ENCODE measurements at places on chromosomes 4 and X. TPM values are rescaled to one million over a fixed set of nuclear protein-coding genes. Genes with fewer than 3 reads are reported as not detected.
A peak's percentile ranks its signal among the peaks of the same experiment; 100 is the strongest.

AR gene
- total RNA-seq, result 0.83 TPM

ADRA2C gene
- 3.4 TPM for total RNA-seq

- DNase-seq, result no peak
Observed at GRCh38 chr4:57351731-57352130, 241.5 kb upstream of the IGFBP7 start.

DNA sequence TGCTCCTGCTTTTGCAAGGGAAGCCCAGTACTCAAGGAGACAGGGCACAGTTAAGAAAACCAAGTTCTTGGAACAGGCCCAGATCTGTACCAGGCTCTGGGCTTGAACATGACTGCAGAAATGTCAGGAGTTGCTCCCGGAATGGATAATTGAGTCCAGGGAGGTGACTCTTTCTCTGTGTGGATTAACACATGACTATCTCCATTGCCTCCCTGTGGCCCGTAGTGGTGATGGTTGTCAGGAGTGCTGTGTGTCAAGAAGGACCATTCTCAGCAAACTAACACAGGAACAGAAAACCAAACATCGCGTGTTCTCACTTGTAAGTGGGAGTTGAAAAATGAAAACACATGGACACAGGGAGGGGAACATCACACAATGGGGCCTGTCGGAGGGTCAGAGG lies 39.9 kb downstream of the CCKAR start:
- no peak for DNase-seq

NEIL3 gene
- total RNA-seq, result 10.6 TPM

ITIH6 gene
- total RNA-seq, result not detected

GRCh38 chrX:96447161-96447560 lies 237.5 kb upstream of the DIAPH2 start:
- DNase-seq, result no peak

- DNase-seq, result no peak
Observed at GRCh38 chr4:17068891-17069290, 170.4 kb upstream of the LDB2 start.

ZCCHC18 gene
- 0.52 TPM for total RNA-seq

DNA sequence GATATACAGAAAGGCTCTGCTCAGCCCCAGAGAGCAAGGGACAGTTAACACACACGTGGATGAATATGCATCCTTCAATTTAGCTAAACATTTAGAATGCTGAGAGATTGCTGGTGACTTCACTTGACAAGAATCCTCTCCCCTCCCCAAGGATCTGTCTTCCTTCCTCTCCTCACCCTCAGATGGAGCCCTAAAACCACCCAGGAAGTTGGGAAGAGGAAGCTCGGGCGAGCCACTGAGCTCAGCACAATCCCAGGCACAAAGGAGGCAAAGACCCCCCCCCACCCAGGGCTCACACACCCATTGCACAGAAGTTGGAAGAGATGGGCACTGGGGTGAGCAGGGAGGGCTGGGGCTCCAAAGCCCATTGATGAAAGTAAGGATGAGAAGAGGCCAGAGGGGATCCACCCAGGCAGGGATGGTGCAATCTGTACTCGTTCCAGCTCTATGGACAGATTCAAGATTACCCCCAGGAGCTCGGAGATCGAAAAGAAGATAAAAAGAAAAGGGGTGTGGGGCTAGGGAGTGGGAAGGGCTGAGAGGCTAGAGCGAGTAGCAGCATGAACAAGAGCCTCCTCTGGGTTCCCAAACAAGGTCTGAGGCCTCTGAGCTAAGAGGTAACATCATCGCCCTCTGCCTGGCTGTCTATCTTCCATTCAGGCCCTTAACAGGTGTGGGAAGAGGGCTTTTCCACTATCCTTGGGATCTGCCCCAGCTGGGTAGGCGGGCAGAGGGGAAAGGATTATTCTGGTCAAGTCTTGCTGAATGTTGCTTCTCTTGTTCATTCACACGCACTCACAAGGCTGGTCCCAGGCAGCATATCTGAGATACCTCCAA lies 1.2 kb downstream of the TFE3 start:
- DNase-seq, result no peak

GRCh38 chr4:173506597-173507211 lies 23.3 kb downstream of the HAND2 start:
- DNase-seq, result no peak

GRCh38 chrX:44080083-44080482 lies 106.9 kb upstream of the NDP start:
- DNase-seq, result no peak

- no peak for DNase-seq
Observed at GRCh38 chrX:38205039-38205438, 15.6 kb downstream of the SRPX start.

GRCh38 chr4:182536221-182536811 lies 293.1 kb downstream of the TENM3 start:
- no peak for DNase-seq

CFAP99 gene
- 0.32 TPM for total RNA-seq

- DNase-seq, result no peak
Observed at GRCh38 chrX:5549512-5549911, 679.2 kb downstream of the NLGN4X start.

DNA sequence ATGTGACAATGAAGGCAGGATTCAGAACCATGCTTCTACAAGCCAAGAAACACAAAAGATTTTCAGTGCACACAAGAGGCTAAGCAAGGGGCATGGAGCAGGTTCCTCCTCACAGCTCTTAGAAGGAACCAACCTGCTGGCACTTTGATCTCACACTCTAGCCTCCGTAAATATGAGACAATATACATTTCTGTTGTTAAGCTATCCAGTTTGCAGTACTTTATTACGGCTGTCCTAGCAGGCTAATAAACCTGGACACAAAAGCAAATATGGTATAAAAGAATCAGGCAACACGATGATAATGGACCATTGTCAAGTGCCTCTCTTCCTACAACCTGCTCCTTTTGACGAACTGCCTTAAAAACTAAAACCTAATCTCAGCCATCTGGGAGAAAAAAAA lies 114.5 kb downstream of the ZAR1 start:
- no peak for DNase-seq

- peak; percentile 4 for DNase-seq
Observed at GRCh38 chr4:184471881-184472613, 2.3 kb downstream of the IRF2 start.

- no peak for DNase-seq
Observed at GRCh38 chr4:74483226-74483911, 38.4 kb downstream of the AREG start.

DNA sequence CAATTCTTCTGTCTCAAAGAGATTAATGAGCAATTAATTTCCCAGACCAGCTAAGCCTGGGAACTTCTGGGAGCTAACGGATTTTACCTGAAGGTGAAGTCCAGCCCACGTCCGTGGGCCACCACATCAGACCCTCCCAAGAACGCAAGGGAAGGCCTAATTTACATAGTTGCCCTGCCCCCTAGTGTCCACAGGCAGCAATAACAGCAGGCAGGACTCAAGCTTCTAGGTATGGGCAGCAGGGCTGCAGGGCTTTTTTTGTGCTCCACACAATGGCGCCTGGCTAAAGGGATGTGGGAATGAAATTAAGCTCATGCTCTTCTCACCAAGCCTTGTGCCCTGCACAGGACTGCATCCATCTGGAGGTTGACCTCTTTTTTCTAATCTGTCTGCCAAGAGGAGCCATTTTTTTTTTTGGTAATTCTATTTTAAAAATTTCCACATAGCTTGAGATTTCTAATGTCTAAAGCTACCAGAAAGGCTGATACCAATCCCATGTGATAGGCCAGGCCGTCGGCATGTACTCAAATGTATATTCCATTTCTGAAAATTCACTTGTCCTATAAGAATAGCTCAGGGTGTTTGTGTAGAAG lies 111.9 kb upstream of the TMEM164 start:
- peak; percentile 62 for DNase-seq

WDR13 gene
- total RNA-seq, result 68.4 TPM

DNA sequence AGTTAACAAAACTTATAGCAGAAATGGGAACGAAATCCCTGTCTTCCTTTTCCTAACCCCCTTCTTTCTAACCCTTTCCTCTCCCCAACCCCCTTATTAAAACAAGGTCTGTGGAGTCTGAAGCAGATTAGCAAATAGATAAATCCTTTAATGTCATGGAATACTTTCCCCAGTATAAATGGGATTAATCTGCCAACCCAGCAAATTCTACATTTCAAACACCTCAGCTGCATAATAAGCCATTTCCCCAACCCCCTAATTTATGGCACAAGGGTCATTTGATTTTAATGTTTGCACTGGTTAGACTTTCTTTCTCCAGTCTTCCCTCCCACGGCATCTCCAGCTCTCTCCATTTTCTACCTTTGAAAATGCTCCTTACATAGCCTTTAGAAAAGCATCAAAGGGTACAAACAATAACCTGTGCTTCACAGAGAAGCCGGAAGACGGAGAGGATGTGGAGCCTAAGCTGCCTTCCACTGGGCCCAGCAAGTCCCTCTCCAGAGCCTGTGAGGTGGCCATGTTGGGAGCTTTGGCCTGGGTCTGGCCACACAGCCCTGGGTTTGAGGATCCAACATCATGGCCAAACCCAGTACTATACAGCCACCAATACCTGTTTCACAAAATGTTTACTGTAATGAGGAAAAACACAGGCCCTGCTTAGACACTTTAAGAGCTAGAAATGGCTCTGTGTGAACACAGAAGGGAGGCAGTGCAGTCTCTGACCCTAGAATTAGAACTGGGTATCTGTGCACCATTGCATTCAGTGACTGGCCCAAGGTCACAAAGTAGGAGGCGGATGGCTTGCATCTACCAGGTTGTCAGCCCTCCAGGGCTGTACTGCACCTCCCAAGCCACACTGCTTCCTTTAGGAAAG lies 56.9 kb upstream of the SPRY1 start:
- DNase-seq, result no peak

GRCh38 chrX:252244-252956 lies 28.8 kb upstream of the PLCXD1 start:
- no peak for DNase-seq

PABPC1L2B gene
- not detected for total RNA-seq

TMSB15B gene
- 7.7 TPM for total RNA-seq

SLAIN2 gene
- 44.1 TPM for total RNA-seq

COL4A6 gene
- 0.15 TPM for total RNA-seq

GRCh38 chr4:25878676-25879075 lies 15.9 kb upstream of the SEL1L3 start:
- no peak for DNase-seq

GRCh38 chrX:121307449-121307848 lies 260.0 kb downstream of the GLUD2 start:
- DNase-seq, result no peak

DNA sequence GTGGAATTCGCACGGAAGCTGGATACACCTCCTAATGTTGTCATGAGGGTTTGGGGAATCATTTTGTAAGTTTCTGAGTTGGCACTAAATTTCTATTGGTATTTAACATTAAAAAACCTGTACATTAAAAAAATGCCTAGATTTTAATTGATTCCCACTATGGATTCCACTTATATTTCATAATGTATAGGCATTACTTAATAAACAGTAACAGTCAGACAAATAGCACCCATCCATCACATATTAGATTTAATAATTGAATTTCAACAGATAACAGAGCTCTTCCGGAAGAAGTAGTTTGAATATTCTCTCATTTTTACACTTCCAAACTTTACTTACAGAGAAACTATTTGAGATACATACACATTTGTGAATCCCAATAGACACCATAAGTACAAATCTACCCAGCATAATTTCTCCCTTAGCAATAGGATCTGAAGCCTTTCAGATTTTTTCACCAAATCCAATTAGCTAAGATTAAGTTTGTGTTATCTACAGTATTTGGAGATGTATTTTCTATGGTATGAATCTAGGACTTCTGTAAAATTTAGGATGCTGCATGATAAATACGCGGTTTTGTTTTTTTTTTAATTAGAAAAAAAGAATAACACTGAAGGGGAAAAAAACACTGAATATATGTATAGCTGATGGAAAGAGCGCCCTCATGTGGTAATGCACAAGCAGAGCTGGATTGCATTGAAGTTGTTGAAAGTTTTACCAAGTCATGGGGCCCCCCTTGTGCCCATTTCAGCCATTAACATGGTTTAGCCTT lies 12.2 kb upstream of the ODAM start:
- DNase-seq, result peak; percentile 60

FABP2 gene
- not detected for total RNA-seq

ESX1 gene
- not detected for total RNA-seq

SLC4A4 gene
- 14.6 TPM for total RNA-seq

PAGE4 gene
- total RNA-seq, result not detected

All from Calu3 (cell line).